T-helper 9 cell (primary cell): ENCODE measurements at places on chromosomes 16 and 17.
A peak's percentile ranks its signal among the peaks of the same experiment; 100 is the strongest.

GRCh38 chr17:65852911-65853310 lies 291.5 kb upstream of the AXIN2 start:
- DNase-seq, result no peak

- no peak for DNase-seq
Observed at GRCh38 chr17:10621397-10621796, 35.7 kb downstream of the MYH3 start.

DNA sequence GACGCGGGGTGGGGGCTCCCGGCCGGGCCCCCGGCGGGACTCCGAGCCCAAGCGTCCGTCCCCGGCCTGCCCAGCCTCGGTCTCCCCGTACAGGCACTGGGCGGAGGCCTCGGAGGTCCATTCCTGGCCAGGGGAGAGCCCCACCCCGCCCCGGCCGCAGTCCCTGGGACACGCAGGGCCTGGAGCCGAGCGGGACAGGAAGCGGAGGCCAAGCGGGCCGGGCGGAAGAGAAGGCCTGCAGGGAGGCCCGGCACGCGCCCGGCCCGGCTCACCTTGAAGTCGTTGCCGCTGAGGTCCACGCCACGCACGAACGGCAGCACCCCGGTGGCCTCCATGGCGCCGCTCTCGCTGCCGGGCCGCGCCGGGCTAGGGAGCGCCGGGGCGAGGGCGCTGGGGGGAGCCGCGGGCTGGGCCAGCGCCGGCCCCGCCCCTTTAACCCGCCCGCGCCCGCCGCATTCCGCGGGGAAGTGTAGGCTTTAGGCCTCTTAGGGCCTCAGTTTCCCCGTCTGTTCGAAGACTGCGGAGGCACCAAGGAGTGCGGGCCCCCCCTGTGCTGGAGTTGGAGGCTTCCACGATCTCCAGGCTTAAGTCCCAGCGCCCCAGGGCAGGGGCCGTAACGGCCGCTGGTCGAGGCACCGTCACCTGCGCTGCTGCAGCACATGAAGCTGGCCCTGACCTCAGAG lies at the start of gene FLII:
Gene FLII, minus strand, starts transcription at position 383 of the 683 bp plus-strand sequence. Its CDS starts 48 bp downstream, at position 335.
- DNase-seq, result peak; percentile 52

- no peak for DNase-seq
Observed at GRCh38 chr16:87978127-87978526, 26.9 kb downstream of the BANP start.

DNA sequence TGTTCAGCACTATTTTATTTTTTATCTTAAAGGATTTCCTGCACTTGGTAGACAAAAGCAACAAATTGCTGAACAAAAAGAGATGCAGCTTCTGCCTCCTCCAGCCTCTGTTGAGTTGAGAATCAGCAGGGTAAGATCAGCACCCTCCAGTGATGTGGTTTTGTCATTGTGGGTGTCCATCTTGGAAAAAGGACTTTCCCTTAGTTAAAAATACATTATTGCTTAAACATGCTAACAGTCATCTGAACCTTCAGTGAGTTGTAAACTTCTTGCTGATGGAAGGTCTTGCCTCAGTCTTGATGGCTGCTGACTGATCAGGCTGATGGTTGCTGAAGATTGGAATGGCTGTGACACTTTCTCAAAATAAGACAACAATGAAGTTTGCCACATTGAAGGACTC lies 101.2 kb downstream of the PHKB start:
- DNase-seq, result no peak

- no peak for DNase-seq
Observed at GRCh38 chr16:9013508-9013864, 49.8 kb upstream of the USP7 start.

GRCh38 chr17:61484174-61484573 lies 32.0 kb downstream of the TBX4 start:
- no peak for DNase-seq

GRCh38 chr16:12617401-12617819 lies 186.3 kb downstream of the CPPED1 start:
- no peak for DNase-seq

GRCh38 chr17:67718325-67718941 lies 697 bp downstream of the NOL11 start:
- peak; percentile 13 for DNase-seq

DNA sequence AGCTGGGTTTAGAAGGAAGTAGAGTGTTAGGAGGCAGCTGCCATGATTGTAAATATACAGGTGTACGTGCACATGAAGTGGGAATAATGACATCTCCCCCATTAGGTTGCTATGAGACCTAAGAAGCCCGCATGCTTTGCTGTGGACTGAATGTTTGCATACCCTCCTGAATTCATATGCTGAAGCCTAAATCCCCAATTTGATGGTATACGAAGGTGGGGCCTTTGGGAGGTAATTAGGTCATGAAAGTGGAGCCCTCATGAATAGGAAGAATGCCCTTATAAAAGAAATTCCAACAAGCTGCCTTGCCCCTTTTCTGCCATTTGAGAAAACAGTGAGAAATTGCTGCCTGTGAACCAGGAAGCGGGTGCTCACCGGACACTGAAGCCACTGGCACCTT lies 44.0 kb downstream of the CCDC182 start:
- DNase-seq, result no peak

GRCh38 chr17:50635982-50636803 lies 1.5 kb downstream of the ABCC3 start:
- DNase-seq, result no peak

DNA sequence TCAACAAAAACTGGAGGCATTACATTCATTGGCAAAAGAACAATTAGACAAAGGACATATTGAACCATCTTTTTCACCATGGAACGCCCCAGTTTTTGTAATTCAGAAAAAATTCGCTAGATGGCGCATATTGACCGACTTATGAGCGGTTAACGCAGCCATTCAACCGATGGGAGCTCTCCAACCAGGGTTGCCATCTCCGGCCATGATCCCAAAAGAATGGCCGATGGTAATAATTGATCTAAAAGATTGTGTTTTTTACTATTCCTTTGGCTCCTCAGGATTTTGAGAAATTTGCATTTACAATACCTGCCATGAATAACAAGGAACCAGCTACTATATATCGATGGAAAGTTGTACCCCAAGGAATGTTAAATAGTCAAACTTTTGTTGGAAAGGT lies 21.4 kb downstream of the ALOX15B start:
- peak; percentile 43 for DNase-seq

DNA sequence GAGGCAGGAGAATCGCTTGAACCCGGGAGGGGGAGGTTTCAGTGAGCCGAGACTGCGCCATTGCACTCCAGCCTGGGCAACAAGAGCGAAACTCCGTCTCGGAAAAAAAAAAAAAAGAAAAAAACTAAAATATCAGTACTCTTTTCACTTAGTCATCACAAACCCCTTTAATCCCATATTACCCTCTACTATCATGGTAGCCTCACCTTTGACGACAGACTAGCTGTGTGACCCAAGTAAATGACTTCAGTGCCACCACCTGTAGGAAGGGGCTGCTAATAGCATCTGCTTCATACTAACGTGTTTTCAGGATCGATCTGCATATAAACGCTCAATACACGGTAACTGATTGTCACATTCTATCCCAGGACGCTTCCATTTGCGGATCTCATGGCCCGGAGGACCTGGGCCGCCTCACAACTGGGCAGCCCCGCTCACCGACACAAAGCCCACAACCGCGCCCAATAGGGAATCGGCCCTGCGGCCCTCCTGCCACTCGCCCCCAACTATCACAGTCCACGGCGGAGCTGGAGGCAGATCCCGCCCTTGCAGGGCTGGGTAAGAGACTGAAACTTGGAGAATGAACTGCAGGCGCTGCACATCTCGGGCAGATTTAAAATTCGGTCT lies 1.1 kb upstream of the ZNF263 start:
- DNase-seq, result no peak

DNA sequence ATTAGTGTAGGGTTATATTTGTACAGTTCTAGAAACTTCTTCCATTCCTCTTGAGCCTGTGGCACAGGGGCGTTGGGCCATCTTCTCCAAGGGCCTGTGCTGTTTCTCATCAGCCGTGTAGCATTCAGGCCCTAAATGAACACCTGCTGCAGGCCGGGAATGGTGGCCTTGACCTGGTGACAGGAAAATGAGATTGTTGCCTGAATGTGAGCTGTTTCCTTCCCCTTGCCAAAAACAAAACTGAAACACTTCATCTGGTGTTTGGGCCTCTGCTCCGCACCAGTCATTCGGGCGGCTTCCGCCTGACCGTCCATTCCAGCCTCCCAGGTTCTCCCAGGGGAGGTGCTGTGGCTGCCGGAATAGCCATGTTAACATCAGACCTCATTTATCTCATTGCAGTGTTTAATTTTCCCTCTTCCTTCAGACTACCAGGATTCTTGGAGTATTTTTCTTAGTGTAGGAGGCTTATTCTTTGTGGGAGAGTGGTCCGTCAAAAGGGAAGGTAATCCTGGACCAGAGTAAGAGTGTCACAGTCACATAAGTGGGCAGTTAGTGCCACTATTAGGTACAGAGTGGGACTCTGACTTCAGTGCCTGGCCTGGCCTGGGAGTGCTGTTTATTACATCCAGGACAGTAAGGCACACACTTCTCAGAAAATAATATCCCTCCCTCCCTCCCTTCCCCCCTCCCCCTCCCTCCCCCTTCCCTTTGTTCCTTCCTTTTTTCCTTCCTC lies 61.9 kb downstream of the WWP2 start:
- no peak for DNase-seq

GRCh38 chr17:30421592-30421991 lies 42.9 kb downstream of the CPD start:
- no peak for DNase-seq

GRCh38 chr17:57607553-57608120 lies 137.5 kb downstream of the CCDC182 start:
- no peak for DNase-seq
